ENCODE measurements at places on chromosomes 12 and 14. TPM values are rescaled to one million over a fixed set of nuclear protein-coding genes. Genes with fewer than 3 reads are reported as not detected.

OTX2 gene
- not detected for total RNA-seq

CELA1 gene
- total RNA-seq, result not detected

TSHR gene
- total RNA-seq, result not detected

C14orf180 gene
- total RNA-seq, result not detected

GCN1 gene
- total RNA-seq, result 146 TPM

HOXC6 gene
- 0.48 TPM for total RNA-seq

TMEM253 gene
- 0.24 TPM for total RNA-seq

INTS13 gene
- 44.6 TPM for total RNA-seq

PTGDR gene
- not detected for total RNA-seq

KRT78 gene
- total RNA-seq, result 1.3 TPM

ENDOU gene
- not detected for total RNA-seq

ANKRD33 gene
- not detected for total RNA-seq

CMA1 gene
- not detected for total RNA-seq

CD69 gene
- total RNA-seq, result not detected

HAL gene
- total RNA-seq, result 0.24 TPM

AJUBA gene
- total RNA-seq, result 250 TPM

RNASE2 gene
- total RNA-seq, result not detected

NGB gene
- 0.24 TPM for total RNA-seq

HOXC12 gene
- not detected for total RNA-seq

NRL gene
- total RNA-seq, result 0.96 TPM

APOF gene
- not detected for total RNA-seq

SOAT2 gene
- not detected for total RNA-seq

KRT84 gene
- total RNA-seq, result 0.21 TPM

PLCZ1 gene
- not detected for total RNA-seq

MAP3K9 gene
- 19.3 TPM for total RNA-seq

COX8C gene
- total RNA-seq, result not detected

NKX2-8 gene
- 0.21 TPM for total RNA-seq

SLC22A17 gene
- total RNA-seq, result 8.7 TPM

GRIP1 gene
- 5.5 TPM for total RNA-seq

SDR9C7 gene
- total RNA-seq, result not detected

CBLN3 gene
- 0.96 TPM for total RNA-seq

Measured in tracheal epithelial cell (primary cell).